Activated CD4-positive, alpha-beta memory T cell treated with anti-CD3 and anti-CD28 coated beads, Interleukin-2, amount 10 ng/mL, durations not matched to agents 7 days and 5 days (primary cell): ENCODE measurements at places on chromosomes 7 and 10. TPM values are rescaled to one million over a fixed set of nuclear protein-coding genes. Genes with fewer than 3 reads are reported as not detected.

DNA sequence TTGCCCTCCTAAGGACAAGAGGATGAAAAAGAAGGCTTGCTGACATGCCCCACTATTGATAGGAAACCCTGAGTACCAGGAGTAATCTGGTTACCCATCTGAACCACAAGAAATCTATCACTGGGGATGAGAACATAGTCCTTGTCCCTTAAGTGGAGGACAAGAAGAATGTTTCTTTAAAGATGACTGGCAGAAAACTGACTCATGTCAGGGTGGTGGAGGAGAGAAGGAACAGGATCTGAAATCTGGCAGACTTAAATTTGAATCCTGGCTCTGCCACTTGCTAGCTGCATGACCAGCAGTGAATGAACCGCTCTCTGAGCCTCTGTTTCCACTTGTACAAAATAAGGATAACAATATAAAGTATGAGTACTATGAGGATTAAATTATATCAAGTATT is 38.9 kb upstream of the XPNPEP1 start:
- DNase-seq = no peak

GRCh38 chr10:132105302-132105995 is 39.7 kb downstream of the JAKMIP3 start:
- DNase-seq = no peak

TWIST1 gene
- 2.3 TPM for total RNA-seq

DNA sequence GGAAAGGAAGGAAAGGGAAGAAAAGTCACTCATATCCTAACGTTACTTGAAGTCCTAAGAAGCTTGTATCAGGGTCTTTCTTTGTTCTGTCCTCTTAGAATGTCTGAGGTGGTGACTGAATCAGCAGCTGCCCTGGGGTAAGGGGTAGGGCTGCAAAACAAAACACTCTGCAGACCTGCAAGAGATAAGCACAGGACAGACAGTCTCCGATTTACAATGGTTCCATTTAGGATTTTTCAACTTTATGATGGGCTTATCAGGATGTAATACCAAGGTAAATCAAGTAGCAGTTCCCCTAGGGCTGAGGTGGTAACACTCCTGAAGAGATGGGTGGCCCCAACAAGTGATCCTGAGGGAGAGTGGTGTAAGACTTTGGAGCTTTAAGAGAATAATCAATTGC is 16.5 kb downstream of the KDM7A start:
- DNase-seq = no peak

DNA sequence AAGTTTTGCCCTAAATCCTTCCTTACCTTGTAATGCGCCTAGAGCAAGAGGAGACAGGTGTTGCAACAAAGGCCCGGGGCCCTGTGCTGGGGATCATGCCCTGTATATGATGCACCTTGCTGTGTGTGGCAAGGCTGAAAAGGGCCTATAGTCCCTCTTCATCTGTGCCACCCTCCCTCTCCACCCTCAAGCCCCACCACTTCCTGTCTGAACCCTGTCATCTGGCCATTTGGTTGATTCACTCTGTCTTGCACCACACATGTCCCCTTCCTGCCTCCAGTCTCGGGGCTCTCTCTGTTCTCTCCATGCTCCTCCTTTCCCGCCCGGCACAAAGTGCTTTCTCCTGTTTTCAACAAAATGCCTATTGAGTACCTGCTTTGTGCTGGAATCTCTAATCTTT is 11.5 kb upstream of the MALSU1 start:
- peak; percentile 38 for DNase-seq

ZNF467 gene
- 0.25 TPM for total RNA-seq

VDAC2 gene
- 128 TPM for total RNA-seq

NPY gene
- not detected for total RNA-seq

PAPSS2 gene
- total RNA-seq = 0.13 TPM

GRCh38 chr7:138417078-138417700 is 42.9 kb upstream of the TRIM24 start:
- DNase-seq = no peak

- no peak for DNase-seq
Measured at GRCh38 chr10:130932326-130933007, 379.1 kb downstream of the TCERG1L start.

DNA sequence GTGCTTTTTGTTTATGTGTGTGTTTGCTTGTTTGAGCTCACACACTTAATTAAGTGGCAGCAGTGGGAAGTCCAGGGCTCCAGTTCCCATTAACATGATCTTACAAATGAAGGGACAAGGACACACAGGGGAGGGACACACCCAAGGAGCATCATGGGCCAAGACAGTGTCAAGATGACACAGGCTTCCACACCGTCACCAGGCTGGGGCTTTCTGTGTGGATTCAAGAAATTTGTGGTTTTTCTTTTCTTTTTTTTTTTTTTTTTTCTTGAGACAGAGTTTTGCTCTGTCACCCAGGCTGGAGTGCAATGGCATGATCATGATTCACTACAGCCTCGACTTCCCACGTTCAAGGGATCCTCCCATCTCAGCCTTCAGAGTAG is 173.6 kb downstream of the KIAA1217 start:
- no peak for DNase-seq

GRCh38 chr7:11579141-11579540 is 252.9 kb downstream of the THSD7A start:
- DNase-seq = no peak

- DNase-seq = peak; percentile 19
Measured at GRCh38 chr10:112950714-112951358, 789 bp downstream of the TCF7L2 start.

GRCh38 chr7:86955895-86956503 is 103.5 kb downstream of the ELAPOR2 start:
- DNase-seq = no peak

FAM149B1 gene
- total RNA-seq = 17.4 TPM

- no peak for DNase-seq
Measured at GRCh38 chr7:158097453-158098124, 490.0 kb downstream of the PTPRN2 start.

DPP6 gene
- not detected for total RNA-seq

GRCh38 chr10:80528185-80528700 is 9.5 kb upstream of the SH2D4B start:
- no peak for DNase-seq

GRCh38 chr10:82742478-82742877 is 867.5 kb downstream of the NRG3 start:
- no peak for DNase-seq

DNA sequence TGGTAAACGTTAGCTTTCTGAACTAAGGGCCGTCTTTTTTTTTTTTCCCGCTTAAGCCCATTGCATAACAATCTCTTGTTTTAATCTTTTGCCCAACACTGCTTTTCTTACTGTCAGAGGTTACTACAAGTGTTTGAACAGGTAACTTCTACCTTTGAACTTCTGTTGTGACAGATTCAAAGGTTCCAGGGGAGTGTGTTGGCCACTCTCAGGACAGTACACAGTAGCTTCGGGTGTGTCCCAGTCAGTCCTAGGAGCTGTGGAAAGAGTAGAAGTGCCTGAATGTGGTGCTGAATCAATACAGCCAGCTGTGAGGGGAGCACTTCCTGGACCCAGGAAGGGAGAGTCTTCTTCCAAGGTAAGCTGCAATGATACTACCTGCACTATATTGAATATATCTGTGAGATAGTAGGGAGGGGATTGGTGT is at the start of gene ACSL5:
Gene ACSL5 (plus strand): TSS at position 205 of the 427 bp plus-strand sequence. CDS start 20,831 bp downstream, outside the sequence.
- no peak for DNase-seq

DNA sequence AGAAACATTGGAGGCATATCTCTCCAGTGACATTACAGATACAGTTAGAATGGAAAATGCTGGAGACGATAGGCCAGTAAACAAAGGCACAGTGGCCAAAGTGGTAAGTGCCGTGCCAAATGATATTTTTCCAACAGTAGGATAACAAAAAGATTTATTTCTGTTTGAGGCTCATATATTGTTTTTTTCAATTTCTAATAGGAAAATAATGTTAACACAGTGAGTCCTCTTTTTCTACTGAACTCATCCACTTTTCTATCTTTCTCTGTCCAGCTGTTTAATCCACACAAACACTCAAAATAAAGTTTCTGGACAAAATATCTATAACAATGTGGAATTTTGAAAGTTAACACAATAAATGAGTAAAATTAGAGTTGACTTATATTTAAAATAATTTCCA is 201.3 kb downstream of the SEMA3E start:
- no peak for DNase-seq

- no peak for DNase-seq
Measured at GRCh38 chr7:17486835-17487234, 188.4 kb downstream of the AHR start.

DNA sequence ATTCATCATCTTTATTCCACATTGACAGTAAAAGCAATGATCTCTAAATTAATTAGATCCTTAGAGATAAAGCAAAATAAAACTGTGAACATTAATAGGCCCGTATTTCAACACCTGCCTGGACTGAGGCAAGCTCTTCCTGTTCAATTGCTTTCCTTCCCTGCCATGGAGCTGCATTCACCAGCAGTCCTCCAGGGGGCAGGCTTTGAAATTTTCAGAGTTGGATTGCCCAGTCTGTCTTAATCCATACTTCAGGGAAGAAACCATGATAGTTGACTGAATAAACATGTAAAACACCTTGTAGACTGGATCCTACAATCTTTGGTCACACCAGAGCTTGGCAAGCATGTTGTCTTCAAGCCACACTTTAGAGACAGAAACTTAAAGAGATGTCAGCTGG is 936.6 kb downstream of the NRG3 start:
- no peak for DNase-seq
